ENCODE measurements at places on chromosomes 4 and X.

GRCh38 chr4:6017030-6017429 lies 1.2 kb downstream of the C4orf50 start:
- no peak for DNase-seq

GRCh38 chr4:71222661-71223060 lies 116.2 kb upstream of the SLC4A4 start:
- DNase-seq, result no peak

DNA sequence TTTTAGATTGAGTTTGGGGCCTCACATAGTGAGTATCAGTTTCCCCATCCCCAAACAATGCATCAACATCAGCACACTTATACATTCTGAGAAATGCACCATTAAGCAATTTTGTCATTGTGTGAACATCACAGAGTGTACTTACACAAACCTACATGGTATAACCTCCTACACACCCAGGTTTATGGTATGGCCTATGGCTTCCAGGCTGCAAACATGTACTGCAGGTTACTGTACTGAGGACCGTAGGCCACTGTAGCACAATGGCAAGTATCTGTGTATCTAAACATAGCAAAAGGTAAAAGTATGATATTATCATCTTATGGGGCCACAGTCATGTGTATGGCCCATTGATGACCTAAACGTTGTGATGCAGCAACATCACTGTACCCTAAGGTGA lies 7.7 kb downstream of the IRF2 start:
- no peak for DNase-seq

- DNase-seq, result no peak
Observed at GRCh38 chr4:82998898-82999297, 11.7 kb downstream of the LIN54 start.

GRCh38 chrX:19790829-19791228 lies 96.6 kb downstream of the SH3KBP1 start:
- DNase-seq, result no peak

- no peak for DNase-seq
Observed at GRCh38 chr4:109701566-109702410, 1.5 kb downstream of the CASP6 start.

DNA sequence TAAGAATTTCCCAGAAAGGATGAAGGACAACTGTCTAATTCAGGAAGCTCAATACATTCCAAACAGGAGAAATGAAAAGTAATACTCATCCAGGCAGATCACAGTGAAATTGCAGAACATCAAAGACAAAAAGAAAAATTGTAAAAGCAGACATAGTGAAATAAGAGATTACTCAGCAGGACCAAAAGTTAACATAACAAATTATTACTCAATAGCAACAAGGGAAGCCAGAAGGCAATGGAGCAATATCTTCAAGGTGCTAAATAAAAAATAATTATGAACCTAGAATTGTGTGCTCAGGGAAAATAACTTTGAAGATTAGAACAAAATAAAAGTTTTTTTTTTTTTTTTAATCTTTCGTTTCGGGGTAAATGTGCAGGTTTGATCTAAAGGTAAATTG lies 30.5 kb upstream of the ENPP6 start:
- no peak for DNase-seq

DNA sequence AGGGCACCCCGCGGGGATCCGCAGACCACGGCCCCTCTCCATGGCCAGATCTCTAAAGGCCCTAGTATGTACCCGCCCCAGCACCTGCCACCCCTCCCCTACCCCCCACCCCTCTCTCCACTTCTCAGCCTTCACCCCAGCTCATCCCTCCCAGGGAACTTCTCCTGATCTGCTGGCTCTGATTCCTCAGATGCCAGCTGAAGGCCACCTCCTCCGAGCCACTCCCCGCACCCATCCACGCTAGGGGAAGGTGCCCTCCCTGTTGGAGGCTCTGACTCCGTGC lies 11.9 kb downstream of the PSAPL1 start:
- no peak for DNase-seq

DNA sequence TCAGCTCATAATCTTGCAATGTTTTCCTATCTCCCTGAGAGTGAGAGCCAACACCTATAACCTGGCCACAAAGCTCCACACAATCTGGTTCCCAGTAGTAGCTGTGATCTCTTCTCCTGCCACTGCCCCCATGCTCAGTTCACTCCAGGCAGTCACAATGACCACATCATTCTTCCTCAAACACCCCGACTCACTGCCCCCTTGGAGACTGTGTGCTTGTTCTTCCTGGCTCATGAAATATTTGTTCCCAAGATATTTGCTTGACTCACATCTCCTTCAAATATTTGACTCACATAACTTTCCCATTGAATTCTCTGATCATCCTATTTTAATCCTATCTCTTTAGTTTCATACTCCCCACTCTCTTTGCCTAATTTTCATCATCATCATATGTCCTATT lies 173.7 kb downstream of the AREG start:
- no peak for DNase-seq

DNA sequence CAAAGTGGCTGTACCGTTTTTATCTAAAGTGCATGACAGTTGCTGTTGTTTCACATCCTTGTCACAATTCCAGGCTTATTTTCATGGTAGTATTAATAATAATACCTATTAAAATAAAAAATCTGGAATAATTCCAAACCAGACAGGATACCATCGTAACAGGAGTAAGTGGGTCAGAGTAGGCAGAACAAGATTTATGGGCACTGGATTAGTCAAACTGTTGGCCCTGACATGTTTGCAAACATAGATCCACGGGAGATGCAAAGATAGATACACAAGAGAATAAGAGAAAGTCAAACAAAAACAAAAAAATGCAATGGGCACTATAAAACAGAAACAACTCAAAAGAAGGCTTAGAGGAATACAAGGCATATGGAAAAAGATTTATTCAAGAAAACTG lies 449.5 kb upstream of the HS3ST1 start:
- DNase-seq, result no peak

DNA sequence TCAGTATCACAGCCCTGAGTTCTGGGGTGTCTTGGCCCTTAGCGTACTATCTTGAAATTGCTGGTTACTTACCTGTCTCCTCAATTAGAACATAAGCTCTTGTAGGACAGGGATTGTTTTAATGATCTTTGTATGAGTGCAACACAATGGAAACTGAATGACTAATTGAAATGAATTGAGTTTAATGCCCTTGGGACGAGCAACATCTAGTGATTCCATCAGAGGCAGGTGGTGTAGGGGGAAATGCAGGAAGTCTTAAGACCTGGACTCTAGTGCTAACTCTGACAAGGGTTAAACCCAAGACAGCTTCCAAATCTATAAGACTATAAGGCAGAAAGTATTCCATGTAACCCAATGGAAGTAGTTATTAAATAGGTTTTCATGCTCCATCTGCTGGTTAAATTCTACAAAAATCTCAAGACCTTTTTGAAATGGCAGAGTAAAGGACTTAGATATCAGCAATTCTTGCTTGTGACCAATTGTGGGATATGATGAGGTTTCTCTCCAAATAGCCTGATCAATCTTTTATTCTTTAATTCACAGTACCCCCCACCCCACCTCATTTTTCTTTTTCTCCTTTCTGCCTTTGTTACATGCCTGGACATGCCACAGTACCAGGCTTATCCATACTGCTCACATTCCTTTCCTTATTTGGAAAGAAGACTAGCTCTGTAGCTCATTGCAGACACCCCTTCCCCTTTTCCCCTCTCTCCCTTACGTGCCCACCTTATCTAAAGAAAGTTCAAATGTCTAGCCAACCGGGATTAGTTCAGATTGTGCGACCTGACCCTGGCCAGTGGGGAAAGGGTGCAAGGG lies 340.8 kb downstream of the PAPSS1 start:
- DNase-seq, result no peak

DNA sequence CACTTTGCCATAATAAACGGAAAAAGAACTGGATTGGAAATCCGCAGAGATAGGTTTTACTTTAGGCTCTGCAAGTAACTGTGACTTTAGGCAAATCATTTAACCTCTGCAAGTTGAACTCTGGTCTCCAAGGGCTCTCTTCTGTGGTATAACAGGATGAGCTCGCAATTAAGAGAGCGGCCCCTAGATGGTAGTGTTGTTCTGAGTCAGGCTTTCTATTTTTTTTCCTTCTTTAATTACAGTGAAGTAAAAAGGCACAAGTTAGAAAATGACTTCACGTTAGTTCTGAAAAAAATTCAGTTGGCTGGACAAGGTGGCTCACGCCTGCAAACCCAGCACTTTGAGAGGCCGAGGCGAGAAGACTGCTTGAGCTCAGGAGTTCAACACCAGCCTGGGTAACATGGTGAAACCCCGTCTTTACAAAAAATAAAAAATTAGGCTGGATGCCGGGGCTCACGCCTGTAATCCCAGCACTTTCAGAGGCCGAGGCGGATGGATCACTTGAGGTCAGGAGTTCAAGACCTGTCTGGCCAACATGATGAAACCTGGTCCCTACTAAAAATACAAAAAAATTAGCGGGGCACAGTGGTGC lies 18.0 kb downstream of the RPS3A start:
- DNase-seq, result no peak

DNA sequence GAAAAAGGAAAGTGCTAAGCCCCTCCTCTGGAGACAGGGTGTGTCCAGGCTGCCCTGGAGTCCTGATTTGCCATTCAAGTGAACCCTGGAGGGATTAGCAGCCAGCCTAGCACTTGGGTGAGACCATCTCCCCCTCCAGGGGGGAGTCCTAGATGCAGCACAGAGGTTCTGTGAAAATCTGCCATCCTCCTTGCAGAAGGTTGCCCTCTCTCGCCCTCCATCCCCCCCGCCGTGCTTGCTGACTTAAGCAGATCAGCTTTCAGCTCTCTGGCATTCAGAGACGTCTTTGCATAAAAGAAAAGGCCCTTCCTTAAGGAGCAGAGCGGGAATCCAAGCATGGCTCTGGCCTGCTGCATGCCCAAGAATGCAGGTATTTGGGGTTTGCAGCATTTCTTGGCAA lies 102.1 kb upstream of the SCML1 start:
- DNase-seq, result no peak

DNA sequence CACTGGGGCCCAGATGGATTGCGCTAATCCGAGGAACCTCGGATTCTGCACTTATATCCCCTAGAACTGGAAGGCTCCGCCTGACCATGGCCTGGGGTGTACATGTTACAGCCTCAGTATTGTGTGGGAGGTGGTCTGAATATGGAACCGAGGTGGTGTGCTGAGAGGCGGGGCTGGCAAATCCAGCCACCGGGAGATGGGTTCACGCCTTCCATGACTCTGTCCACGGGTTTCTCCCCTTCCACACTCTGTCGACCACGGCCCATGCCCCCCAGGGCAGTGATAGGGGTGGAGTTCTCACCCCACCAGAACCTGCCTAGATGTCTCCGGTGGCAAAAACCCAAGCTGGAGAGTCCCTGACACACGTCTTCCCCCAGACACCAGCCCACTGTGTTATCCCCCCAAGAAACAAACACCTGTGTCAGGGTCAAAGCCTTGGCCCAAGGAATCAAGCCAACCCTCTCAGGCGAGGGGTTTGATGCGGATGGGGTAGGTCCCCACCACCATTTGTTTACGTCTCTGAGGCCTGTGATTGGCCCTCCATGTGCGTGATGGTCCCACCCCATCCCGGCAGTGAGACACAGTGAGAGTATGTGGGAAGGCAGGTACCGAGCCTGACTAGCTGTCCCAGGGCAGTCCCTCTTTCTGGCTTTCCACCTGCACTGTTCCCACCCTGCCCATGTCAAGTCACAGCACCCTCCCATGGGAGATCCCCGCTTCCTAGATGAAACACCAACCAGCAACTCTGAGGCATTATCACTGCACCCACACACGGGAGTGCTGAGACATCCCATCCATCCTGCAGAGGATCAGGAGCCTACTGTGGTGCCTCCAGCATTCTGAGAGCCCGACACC lies 6.6 kb upstream of the LOC101059915 start:
- no peak for DNase-seq

- DNase-seq, result no peak
Observed at GRCh38 chr4:37392521-37393255, 148.1 kb downstream of the NWD2 start.

DNA sequence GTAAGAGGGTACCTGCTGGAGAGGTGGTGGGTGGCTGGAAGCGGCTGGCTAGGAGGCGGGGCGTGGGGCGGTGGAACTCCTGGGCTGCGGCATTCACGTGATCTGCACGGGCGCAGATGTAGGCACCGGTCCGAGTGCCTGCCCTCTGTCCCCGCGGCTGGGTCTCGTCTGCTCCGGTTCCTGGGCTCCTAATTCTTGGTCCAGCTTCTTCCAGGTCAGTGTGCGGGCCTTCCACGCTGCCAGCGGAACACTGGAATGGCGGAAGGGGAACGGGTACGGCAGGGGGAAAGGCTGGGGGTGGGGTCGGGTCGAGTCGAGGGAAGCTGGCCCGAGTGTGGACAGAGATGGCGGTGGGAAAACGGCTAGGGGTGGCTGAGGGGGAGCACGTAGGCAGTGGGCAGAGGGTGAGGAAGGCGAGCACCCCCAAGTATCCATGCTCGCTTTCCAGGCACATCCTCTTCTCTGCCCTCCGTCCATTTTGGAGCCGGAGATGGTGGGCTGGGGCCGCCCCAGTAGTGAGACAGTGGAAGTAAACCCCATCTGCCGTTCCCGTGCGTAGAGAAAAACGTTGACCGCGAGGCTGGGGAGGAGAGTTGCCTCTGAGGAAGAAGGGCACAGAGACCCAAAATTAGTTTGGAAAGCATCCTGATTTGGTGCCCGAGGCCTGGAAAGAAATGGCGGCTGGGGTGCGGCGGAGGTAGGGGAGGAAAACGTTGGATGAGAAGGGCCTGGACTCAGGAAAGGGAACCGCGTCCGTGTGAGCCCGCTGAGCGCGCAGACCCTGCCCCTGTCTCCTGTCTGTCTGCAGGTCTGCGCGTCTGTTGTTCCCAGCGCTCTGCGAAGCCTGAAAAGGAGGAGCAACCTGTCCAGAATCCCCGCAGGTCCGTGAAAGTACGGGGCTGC lies at the start of gene TCEAL4:
Gene TCEAL4 (plus strand): TSS at position 105 of the 903 bp plus-strand sequence. CDS start 1,161 bp downstream, outside the sequence.
- peak; percentile 58 for DNase-seq

- DNase-seq, result no peak
Observed at GRCh38 chr4:157996061-157997028, 176.5 kb downstream of the GASK1B start.

DNA sequence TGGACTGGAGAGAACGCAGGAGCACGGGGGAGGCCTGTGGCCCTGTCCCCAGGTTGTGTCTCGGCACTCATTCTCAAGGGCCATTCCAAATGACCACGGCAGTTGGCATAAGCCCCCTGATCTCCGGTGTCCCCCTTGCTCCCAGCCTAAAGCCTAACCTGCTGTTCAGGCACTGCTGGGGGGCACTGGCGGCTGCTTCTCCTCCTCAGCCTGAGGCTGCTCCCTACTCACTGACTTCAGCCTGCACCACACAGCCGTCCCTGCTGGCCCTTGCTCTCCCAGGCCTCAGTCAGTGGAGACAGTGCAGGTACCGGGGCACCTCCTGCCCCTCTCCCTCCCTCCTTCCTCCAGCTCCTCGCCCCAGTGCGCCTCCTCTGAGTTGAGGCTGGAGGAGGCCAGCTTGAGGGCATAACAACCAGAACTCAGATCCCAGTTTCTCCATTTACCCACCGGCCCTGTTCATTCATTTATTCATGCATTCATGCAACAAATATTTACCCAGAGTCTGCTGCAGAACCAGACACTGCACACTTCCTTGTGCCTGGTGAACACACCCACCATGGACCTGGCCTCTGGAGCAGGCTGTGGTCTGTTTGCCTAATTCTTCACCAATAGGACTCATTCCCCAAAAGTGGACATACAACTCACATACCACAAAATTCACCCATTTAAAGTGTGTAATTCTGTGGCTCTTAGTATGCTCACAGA lies 65.0 kb downstream of the CPZ start:
- no peak for DNase-seq
